Activated naive CD4-positive, alpha-beta T cell (primary cell): ENCODE measurements at places on chromosomes 2 and 18.

DNA sequence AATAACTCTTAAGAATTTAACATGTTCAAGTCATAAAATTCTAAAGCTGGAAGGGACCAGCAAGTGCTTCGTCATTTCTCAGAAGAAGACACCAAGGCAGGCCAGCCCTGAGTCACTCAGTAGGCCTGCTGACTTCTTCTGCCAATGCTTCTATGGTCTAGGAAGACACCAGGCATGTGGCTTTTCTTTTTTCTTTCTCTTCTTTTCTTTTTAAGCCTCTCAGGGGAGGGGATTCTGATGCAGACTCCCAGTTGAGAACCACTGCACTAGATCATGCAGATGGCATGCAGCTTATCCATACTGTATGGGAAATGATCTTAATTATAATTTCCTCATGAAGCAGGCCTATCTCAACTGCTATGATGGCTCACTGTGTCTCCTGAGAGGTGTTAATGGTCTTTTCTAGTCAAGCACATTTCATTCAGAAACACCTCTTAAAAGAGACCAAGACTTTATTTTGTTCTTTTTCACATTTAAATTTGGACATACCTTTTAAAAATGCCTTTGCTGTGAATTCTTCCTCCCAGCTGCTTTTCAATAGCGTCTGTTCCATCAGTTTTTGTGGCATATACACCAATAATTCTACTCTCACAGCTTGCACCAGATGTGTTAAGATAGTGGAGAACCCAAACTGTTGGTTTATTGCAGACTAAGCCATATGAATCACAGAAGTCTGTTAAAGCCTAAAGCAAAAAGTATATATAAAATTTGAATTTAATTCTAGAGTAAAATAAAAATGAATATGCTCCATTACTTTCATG, 11.3 kb downstream of the KCTD18 start:
- no peak for DNase-seq

GRCh38 chr2:184419744-184420143, 178.6 kb upstream of the ZNF804A start:
- no peak for DNase-seq

DNA sequence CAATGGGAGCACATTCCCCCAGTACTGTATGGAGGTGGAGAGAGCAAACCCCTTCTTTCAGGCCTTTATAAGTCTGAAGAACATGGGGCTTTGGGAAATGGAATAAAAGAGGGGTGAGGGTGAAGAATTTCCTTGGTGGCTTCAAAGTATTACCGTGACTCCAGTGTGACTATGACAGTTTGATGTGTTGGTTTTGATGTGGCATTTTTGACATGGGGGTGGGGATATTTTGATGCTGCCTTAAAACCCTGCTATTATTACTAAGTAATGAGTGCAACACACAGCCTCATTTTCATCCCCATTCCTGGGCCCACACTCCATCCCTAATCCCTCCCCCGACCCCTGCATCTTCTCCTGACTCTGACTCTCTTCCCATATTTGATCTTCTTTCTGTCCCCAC, 23.6 kb downstream of the QPCT start:
- no peak for DNase-seq

- DNase-seq, result no peak
Observed at GRCh38 chr2:118502106-118502505, 345.3 kb downstream of the EN1 start.

- DNase-seq, result no peak
Observed at GRCh38 chr2:189369566-189369965, 71.7 kb upstream of the WDR75 start.

GRCh38 chr2:204530464-204530805, 14.8 kb upstream of the PARD3B start:
- no peak for DNase-seq

- DNase-seq, result no peak
Observed at GRCh38 chr2:238380785-238381184, 45.9 kb upstream of the ASB1 start.

DNA sequence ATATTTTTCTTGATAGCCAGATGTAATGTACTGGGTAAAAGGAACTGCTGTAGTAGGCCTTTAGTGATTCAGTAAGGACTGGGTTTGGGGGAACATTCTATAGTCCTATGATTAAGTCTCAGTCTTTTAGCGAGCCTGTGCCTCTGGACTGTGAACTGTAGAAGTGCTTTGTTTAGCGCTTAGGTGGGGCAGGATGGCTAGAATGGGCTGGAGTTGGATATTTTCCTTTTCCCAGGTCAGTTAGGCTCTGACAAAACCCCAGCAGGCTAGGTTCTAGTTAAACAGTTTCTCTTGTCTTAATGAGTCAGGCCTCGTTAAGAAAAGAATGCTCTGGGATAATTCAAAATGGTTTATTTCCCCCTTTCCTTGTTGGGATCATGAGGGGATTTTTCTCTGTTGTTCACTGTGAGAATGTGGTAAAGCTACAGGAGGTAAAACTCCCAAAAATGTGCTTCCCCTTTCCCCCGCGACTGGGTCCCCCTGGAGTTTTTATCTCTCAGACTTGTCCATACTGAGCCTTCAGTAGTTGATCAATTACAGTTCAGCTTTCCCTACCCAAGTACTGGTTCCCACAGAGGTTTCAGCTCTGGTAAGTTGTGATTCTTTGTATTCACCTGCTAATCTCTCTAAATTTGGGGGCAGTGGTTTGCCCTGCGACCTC, 31.5 kb downstream of the EHBP1 start:
- DNase-seq, result no peak

DNA sequence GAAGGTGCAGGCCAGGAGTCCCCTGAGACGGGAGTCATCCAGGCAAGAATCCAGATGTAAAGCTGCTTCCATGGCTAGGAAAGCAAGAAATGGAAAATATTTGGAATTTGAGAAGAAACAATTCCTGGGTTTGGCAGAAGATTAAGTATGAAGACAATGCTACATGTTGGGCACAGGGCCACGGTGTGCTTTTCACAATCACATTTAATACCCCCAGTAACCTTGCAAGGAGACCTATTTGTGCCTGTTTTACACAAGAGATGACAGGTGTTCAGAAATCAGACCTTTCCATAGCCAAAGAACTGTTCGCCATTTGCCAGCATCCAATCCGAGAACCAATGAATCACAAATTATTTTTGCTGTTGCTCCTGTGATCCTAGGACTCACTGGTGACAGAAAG, 50.5 kb downstream of the KCTD1 start:
- DNase-seq, result no peak

- no peak for DNase-seq
Observed at GRCh38 chr2:42249284-42249683, 80.1 kb downstream of the EML4 start.

DNA sequence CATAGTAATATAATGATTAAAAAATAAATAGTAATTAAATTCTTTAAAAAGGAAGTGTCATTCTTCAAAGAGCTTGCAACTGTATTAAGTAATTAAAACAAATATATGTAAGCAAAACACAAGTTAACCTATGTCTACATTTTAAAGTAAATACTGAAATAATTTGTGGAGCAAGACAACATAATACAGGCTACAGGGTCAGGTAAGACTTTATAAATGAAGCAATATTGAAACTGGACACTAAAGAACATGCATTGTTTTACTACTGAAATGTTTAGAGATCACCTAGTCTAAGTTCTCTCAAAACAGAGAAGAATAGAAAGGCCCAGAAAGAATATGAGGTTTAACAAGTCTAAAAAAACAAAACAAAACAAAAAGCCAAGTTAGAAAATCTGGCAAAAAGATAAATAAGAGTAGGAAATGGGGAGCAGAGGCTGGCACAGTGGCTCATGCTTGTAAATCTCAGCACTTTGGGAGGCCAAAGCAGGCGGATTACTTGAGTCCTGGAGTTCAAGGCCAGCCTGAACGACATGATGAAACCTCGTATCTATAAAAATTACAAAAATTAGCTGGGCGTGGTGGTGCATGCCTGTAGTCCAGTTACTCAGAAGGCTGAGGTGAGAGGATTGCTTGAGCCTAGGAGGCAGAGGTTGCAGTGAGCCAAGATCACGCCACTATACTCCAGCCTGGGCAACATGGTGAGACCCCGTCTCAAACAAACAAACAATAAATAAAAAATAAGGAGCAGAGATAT, 34.4 kb downstream of the VPS54 start:
- DNase-seq, result no peak

- DNase-seq, result no peak
Observed at GRCh38 chr2:101200676-101201075, 49.5 kb upstream of the TBC1D8 start.

GRCh38 chr2:118257696-118258095, 169.4 kb downstream of the INSIG2 start:
- no peak for DNase-seq

- no peak for DNase-seq
Observed at GRCh38 chr18:73715210-73715670, 432.4 kb downstream of the FBXO15 start.

DNA sequence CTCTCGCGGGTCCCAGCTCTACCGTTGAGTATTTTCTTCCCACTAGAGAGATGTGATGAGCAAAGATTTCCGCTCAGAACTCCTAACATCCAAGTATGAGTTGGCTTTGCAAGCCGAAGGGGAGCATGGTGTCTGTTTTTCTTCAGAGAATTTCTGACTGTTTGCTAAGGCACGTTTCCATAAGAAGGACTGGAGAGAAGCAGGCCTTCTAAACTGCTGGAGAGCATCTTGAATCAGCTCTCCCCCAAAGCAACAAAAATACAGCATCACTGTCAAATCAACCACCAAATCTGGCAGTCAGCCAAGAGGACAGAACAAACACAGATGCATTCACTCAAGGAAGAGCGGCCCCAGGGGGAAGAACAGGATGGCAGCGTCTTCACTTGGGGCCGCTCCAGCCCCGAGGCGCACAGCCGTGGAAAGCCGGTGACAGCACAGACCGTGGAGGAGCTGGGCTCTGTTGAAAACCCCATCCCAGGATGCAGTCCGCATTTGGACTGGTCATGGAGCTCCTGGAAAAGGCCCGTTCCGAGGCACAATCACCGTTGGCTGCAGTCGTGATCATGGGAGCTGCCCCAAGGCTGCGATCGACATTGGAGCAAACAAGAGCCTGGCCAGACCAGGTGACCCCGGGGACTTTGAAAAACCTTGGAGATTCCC, 101.4 kb downstream of the NFATC1 start:
- no peak for DNase-seq

DNA sequence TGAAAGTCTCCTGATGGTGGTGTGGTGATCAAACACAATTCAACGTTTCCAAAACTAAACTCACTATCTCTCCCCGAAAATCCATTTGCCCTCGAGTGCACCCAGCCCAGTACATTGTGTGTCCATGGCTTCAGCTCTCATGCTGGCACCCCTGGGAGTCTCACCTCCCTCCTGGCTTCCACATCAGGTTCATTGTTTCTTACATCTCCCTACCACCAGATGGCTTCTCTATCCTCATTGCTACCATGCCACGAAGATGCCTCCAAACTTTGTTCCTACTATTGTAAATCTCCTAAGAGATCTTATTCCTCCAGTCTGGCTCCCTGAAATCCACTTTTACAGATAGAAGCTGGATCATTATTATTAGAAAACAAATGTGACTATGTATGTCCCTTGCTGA, 197.0 kb downstream of the MYT1L start:
- no peak for DNase-seq

DNA sequence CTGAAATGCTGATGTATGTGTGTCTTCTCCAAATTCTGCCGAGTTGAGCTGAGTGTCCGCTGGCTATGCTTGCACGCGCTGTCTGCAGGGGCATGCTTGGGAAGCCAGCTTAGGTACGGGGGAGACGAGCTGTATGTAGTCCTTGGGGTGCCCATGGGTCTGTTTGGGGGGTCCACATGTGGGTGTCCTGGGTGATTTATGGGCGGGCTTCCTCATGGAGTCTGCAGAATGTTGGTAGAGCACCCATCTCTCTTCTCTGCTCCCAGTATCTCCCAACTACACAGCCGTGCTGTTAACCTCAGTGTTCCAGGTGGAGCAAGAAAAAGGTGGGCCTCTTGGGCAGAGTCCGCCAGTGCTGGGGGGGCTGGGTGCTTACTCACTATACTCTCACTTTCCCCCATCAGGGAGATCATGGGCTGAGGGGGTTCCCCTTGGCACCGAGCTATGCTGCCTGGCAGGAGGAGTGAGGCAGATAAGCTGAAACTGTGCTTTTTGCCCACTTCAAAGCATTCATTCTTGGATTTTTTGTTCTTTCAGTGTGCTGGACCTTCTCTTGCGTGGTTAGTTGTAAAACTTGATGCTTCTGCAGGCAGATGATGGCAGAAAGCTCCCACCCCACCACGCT, 128.2 kb upstream of the ALKAL2 start:
- no peak for DNase-seq

DNA sequence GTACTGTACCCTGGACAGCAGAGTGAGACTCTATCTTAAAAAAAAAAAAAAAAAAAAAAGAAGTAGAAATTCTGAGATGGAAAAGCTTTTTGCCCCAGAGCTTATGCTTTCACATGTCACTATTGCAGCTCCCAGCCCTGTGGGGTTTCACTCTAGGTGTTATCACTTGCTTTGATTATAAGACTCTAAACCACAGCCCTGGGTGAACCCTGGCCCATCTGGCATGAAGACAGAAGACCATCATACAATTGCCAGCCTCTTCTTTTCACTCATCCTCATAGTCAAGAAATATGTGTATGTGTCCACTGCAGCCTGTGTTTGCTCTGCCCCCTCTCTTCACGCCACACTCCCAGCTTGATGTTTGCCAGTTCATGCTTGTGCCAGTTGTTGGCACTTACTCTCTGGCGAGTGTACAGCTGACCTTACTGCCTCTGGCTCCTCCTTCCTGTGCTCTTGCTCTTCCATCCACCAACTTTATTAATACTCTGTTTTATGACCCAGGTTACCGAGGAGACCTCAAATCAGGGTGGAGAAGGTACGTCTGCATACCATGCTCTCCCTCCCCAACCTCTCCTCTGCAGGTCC, 136.7 kb upstream of the NCK2 start:
- DNase-seq, result no peak

- no peak for DNase-seq
Observed at GRCh38 chr18:77131100-77131651, 1.4 kb downstream of the MBP start.

- no peak for DNase-seq
Observed at GRCh38 chr18:79402977-79403722, 7.4 kb downstream of the NFATC1 start.

- no peak for DNase-seq
Observed at GRCh38 chr2:85545780-85546240, 6.8 kb downstream of the MAT2A start.

DNA sequence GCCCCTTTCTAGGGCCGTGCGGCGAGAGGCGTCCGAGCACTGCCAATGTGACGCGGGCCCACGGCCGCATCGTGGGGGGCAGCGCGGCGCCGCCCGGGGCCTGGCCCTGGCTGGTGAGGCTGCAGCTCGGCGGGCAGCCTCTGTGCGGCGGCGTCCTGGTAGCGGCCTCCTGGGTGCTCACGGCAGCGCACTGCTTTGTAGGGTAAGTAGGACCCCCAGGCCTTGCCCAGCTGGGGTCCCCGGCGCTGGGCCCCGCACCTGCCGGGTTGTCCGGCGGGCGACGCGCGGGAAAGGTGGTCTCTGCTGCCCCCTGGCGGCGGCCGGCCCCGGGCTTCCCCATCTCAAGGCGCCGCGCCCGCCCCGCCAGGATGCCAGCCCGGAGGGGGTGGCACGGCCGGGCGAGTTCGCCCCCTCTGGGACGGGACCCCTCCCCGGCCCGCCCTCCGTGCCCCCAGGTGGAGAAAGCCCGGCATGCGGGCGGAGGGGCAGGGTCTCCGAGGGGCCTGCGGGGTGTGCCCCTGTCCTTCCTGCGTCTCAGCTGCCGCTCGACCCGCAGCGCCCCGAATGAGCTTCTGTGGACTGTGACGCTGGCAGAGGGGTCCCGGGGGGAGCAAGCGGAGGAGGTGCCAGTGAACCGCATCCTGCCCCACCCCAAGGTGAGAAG, 1.9 kb downstream of the PRSS56 start:
- peak; percentile 34 for DNase-seq
